ENCODE measurements at places on chromosomes 2 and 18.

GRCh38 chr18:8391068-8391467 is 218.2 kb upstream of the RAB12 start:
- no peak for DNase-seq

DNA sequence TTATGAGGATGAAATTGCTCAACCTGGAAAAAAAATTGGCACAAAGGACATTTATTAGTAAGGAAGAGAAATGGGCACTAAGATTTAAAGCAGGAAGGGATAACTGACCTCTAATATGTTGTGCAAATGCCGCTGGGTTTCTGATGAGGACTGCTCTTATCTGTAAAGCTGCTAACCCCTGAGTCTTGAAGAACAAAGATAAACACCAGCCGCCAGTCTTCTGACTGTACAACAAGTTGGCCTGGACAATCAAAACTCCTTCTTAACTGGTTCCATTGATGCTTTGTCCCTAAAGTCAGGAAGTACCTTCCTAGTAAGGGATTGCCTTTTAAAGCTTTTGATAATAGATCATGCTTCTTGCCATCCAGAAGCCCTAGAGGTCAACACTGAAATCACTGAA is 301.8 kb downstream of the TRIB2 start:
- DNase-seq, result no peak

- DNase-seq, result peak; percentile 8
Observed at GRCh38 chr2:212064318-212064717, 474.3 kb downstream of the ERBB4 start.

- DNase-seq, result peak; percentile 79
Observed at GRCh38 chr2:131040661-131041401, 52.4 kb downstream of the FAM168B start.

DNA sequence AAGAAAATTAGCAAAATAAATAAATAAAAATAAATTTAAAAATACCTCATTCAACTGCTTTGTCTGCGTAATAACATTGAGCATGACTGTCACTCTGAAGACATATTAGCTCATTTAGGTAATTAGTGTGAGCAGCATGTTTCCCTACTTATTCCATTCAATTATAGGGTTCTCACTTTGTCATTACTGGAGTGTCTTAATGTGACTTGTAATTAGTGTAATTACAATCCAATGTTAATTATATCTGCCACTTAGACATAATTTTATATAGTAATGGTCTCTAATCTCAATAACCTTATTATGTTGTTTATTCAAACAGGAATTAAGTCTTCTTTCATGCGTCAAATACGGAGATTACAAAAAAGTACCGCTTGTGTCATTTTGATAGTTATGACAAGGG is 893.9 kb upstream of the ACVR2A start:
- no peak for DNase-seq

GRCh38 chr2:30048636-30049175 is 98.1 kb upstream of the YPEL5 start:
- no peak for DNase-seq

DNA sequence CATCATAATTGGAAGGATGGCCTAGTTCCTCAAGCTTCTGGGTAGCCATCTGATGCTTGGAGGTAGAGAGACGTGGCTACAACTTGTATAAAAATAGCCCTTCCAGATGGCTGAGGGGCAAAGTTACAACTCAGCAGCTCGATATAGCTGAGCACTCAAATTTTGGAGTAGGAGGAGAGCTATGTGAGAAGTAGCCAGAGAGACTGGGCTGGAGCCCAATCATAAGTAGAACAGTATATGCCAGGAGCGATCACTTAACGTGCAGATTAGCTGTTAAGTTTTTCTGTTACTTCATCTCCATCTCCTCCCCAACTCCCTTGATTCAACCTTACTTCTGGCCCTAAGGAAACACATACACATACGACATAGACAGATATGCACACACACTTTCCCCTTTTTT is 28.8 kb downstream of the CNRIP1 start:
- no peak for DNase-seq

DNA sequence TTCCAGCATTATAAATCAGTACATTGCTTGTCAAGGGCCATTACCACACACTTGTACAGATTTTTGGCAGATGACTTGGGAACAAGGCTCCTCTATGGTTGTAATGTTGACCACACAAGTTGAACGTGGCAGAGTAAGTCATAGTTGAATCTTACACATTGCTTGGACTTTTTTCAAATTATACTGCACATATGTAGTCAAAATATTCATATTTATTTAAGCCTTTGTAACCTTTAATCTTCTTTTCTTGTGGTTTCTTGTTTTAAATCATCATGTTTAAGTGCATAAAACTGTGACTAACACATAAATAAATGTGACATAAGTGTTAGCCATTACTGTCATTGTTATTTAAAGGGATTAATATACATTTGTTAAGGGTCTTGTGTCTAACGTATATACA is 52.1 kb upstream of the EPB41L5 start:
- no peak for DNase-seq

DNA sequence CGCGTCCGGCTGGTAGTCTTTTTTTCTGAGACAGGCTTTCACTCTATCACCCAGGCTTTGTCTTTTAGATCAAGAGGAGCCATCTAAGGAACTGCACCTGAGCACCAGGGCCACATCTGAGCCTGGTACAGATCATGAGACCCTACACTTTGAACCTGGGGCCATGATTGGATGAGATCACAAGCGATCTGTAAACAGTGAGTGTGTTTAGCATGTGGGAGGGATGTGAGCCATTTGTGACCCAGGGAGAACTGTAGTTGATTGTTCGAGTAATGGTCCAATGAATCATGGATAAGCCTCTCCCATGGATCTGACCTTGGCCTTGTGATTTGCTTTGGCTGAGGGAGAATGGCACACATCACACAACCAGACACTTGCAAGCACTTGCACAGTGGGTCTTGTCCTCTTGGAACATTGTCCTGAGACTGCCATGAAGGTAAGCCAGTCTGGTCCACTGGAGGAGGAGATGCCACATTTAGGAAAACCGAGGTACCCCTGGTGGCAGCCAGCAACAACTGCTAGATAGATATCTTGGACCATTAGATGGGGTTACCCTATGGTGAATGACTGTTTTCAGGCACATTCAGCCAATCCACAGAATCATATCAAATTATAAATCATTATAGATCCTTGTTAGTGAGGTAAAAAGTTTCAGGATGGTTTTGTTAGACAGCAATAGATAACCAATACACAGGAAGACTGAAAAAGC is 19.5 kb upstream of the DTNB start:
- DNase-seq, result peak; percentile 52

DNA sequence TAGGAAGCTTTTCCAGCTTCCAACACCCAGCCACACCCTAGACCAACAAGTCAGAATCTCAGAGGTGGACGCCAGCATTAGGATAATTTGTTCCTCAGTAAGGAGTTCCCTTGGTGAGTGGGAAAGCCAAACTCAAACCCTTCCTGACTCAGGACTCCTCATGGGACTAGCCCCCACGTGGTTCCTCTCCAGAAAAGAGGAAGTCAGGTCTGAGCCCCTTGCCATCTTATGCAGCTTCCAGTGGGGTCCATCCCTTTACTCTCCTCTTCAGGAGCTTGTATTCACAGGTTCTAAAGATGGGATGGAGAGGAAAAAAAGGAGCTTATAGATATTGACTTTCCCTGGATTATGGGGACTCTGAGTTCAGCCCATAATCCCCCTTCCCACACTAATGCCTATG is 14.8 kb upstream of the NOTO start:
- no peak for DNase-seq

DNA sequence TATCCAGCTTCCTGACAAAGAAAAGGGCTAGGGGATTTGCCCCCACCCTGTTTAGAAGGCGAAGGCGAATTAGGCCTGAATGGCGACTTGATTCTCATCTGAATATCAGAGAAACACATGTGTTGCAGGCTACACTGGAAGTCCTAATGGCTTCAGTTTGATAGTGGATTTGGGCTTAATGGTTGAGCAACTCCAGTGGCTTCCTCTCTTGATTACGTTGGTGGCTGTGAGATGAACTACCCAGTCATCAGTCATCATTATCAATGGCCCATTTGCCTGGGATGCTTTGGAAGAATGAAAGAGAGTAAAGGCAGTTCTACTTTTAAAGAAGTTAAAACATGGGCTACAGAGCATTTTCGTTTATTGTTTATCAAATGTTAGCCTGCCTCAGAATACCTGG is 60.9 kb upstream of the IL1R1 start:
- no peak for DNase-seq

DNA sequence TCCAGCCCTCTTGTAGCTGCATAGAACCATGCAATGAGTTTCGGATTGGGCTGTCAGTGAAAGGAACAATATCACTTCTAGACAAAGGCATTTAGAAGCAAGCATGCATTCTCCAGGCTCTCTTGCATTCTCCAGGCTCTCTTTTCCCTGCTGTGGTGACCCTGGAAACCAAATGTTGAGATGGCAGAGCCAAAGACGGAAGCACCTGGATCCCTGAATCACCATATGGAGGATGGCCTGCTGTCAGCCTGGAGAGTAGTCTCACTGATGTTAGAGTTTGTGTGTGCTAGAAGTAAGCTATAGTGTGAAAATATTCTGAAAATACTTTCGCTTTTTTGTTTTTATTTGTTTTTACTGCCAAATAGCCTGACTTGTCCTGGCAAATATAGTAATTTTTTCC is 203.9 kb downstream of the C1D start:
- DNase-seq, result no peak

- no peak for DNase-seq
Observed at GRCh38 chr2:14451312-14451711, 181.2 kb upstream of the LRATD1 start.

DNA sequence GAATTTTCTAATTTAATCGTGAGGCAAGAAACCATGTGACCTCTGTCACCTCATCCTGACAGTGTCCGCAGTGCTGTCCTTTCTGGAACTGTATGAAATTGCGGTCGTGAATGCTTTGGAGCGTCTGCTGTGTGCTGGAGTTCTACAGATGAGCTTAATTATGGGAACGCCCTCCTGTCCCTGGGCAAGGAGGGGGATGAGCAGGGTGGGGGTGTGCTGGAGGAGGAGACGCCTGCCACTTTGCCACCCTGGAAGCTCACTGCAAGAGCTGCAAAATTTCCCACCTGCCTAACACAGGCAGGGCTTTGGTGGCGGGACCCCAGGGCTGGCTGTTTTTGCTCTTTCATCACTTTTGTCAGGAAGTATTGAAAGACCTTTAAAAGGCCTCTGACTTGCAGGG is 6.5 kb downstream of the LPIN1 start:
- DNase-seq, result no peak

GRCh38 chr18:3623769-3624545 is 174.0 kb downstream of the TGIF1 start:
- DNase-seq, result peak; percentile 75

- DNase-seq, result no peak
Observed at GRCh38 chr2:105796131-105796638, 51.5 kb downstream of the NCK2 start.

All from H7 (cell line).